KBM-7 (cell line): ENCODE measurements at places on chromosomes 11 and 22.

- DNase-seq = peak; percentile 48
These were observed 9.2 kb upstream of the IL10RA start for GRCh38 chr11:117977029-117977428.

DNA sequence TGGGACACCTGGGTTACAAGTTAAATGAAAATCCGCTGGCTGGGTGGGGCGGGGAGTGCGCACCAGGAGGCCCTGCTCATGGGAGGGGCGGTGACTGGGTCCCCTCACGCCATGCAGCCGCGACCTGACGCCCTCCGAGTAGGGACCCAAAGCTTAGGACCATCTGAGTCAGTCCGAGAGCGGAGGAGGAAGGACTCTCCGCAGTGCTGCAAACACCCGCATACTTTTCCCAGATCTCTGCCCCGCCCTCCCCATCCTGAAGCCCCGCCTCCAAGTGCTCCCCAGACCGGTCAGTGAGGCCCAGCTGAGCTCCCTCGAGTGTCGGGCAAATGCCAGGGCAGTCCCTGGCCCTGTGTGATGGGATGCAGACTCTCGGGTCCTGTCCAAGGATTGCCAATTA lies 6.6 kb upstream of the FLI1 start:
- no peak for DNase-seq

DNA sequence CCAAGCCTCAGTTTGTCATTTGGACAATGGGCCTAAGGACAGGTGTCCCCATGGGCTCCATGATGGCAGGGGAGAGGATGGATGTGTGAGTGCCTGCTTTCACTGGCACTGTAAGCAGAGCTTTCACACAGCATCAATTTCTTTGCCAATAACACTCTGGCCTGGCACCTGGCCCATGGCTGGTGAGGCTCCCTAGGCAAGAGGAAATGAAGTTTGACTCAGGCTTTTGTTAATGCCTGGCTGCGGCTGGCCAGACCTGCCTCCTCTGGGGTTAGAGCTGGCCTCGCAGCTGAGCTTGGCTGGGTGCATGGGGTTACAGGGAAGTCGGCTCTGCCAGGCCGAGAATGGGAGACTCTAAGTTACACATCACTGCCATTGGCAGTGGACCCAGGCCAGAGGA lies 30.0 kb upstream of the SEZ6L start:
- DNase-seq = no peak

DNA sequence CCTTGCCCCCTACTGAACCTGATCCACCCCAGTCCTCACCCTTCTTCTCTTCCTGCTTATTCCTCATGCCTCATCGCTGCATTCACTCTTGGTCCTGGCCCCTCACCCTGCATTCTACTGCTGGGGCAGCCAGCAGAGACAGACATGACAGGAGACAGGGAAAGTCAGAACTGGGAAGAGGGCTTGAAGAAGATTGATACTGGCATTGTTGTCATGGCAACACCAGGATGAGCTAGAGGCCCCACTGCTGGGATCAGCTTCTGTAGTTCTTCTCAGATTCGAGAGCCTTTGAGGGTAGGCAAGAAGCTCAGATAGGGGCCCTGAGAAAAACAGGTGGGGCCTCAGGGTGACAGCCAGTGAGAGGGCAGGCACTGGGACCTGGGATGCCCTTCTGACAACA lies 264.3 kb downstream of the MIAT start:
- DNase-seq = no peak

- no peak for DNase-seq
These were observed 152.2 kb upstream of the E2F8 start for GRCh38 chr11:19392847-19393518.

- DNase-seq = peak; percentile 55
These were observed 99.4 kb upstream of the BLID start for GRCh38 chr11:122215244-122215992.

DNA sequence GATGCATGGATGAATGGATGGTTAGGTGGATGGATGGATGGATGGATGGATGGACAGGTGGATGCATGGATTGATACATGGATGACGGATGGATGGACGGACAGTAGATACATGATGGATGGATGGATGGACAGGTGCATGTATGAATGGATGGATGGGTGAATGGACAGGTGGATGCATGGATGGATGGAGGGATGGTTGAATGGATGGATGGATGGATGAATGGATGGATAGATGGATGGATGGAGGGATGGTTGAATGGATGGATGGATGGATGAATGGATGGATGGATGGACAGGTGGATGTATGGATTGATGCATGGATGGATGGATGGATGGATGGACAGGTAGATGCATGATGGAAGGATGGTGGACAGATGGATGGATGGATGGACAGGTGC lies 51.7 kb downstream of the MACROD1 start:
- no peak for DNase-seq

DNA sequence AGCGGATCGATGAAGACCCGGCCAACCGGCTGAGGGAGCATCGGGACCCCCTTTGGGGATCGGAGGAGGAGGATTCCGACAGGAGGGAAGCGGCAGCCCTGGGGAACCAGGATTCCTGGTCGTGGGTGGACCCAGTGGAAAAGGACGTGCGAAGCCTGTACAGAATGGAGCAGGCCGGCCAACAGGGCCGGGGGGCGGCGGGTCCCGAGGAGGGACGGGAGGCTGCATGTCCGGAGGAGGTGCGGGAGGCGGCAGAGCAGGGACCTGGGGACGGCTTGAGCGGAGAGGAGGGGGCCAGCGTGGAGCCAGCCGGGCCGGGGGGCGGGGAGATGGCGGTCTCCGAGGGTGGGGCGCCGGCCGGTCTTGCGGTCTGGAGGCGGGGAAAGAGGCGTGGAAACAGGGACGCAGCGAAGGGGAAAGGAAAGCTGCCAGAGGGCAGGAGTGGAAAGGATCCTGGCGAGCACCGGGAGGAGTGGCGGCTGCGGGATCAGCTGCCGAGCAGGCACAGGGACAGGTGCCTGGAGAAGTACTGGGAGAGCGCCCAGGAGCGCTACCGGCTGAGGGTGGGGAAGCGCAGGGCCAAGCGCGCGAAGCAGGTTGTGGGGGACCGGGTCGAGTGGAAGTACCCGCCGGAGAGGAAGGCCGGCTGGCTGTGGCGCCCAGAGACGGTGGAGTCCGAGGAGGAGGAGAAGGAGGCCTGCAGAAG lies at the start of gene ANO5:
Gene ANO5, plus strand, starts transcription at position 444 of the 706 bp plus-strand sequence. CDS start 408 bp downstream, outside the sequence.
- peak; percentile 69 for DNase-seq

- DNase-seq = no peak
These were observed 8.0 kb downstream of the NEAT1 start for GRCh38 chr11:65430406-65431217.

DNA sequence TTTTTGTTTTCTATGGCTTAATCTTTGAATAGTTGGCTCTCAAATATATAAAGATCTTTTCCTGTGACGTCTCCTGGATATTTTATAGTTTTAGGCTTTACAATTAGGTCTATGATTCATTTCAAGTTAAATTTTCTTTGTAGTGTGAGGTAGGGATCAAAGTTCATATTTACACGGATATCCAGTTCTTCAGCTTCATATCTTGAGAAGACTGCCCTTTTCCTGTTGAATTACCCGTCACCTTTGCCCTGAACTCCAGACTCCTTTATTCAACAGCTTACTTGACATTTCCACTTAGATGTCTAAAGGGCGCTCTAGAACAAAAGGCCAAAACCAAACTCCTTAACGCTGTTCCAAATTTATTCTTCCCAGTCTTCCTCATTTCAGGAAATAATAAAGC lies 51.7 kb downstream of the TTC17 start:
- no peak for DNase-seq

GRCh38 chr11:119726585-119727522 lies 2.1 kb downstream of the NECTIN1 start:
- no peak for DNase-seq

DNA sequence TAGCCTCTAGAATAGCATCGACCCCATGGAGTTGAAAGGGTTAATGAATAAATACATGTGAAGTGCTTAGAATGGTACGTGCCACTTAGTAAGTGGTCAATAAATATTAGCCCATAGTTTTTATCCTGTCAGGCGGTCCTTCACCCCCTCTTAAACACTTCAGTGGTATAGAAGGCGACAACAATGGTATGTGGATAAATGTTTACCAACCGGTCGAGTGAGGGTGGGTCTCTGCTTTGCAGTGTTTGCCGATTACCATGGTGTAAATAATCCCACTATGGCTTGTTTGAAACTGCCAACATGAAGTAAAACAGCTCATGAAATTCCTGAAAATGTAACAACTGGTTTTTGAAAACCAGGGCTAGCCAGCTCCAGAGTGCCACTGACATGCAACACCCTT lies 541.2 kb downstream of the BUD13 start:
- no peak for DNase-seq

DNA sequence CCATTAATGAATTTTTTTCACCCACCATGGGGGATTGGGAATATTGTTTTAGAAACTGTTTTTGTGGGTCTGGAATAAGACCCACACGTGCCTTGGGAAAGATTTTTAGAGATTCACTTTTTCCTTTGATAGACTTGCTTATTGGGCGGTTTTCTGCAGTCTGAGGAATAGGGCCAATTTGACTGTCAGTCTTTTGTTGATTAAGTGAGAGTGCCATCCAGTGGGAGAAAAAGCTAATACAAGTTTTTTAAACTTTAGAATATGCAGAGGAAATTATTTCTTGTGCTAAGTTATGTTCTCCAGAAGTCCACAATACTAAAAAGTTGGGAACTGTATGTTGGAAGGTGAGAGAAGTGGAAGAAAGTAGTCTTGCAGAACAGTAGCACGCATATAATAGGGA lies 56.1 kb downstream of the PRMT3 start:
- peak; percentile 41 for DNase-seq

DNA sequence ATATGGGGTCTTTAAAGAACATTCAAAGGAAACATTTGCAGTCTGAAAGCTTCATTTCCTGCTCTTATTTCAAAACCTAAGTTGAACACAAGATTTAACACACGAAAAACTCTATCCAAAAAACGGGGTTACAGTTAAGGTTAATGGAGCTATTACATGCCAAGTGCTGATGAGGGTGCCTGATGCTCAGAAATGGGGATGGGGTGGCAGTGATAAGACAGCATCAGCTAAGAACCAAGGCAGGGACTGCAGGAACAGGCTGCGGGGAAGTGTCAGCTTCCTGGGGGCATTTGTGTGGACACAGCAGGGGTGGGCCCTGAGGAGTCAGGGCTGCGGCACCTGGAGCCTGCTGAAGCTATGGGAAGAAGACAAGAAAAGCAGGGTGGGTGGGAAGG lies 12.2 kb downstream of the DGCR2 start:
- DNase-seq = no peak

DNA sequence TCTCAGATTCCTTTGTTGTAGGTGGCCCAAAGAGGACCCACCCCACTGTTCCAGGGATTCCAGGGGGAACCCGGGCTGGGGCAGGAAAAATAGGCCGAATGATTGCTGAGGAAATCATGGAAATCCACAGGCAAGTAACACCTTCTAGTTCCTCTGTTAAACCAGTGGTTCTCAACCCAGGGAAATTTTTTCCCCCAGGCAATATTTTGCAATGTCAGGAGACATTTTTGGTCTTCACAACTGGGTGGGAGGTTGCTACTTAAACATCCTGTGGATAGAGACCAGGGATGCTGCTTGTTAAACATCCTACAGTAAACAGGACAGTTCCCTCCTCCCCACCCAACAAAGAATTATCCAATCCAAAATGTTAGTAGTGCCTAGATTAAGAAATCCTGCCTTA lies 84.7 kb downstream of the BTBD10 start:
- DNase-seq = no peak

GRCh38 chr11:76371170-76371569 lies 9.8 kb downstream of the THAP12 start:
- no peak for DNase-seq

- DNase-seq = peak; percentile 70
These were observed 783 bp upstream of the SLC35C1 start for GRCh38 chr11:45803971-45804760.

GRCh38 chr11:13972944-13973343 lies 10.4 kb downstream of the SPON1 start:
- no peak for DNase-seq

DNA sequence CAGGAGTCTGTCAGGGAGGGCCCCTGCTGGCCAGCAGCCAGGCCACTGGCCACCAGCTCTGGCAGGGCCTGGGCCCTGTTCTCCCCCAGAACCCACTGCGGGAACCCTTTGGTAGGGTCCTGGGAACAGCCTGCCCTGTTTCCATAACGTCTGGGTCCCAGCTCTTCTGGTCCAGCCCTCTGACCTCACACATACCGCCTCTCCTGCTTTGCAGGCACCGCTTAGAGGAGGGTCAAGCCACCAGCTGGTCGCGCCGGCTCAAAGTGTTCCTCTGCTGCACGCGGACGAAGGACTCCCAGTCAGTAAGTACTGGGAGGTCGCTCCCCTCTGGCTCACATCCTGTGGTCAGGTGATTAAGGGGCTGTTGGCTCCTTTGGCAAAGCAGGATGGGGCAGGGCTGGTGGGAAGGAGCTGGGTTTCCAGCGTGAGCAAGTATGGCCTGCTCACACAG lies 26.6 kb upstream of the MYRF start:
- DNase-seq = no peak

DNA sequence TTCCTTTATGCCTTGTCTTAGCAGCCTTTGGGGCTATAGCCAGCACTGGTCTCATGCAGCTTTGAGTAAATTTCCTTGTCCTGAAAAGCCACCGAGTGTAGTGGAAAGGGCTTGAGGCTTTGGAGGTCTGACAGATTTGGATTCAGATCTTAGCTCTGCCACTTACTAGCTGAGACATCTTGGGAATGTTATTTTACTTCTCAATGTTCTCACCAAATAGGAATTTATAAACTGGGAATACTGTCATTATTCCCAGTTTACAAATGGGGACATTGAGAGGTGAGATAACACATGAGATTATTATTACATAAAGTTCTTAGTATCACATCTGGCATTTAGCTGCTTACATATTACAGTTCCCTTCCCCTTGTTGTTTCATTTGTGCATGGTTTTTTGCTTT lies 95.5 kb downstream of the COMMD9 start:
- no peak for DNase-seq

DNA sequence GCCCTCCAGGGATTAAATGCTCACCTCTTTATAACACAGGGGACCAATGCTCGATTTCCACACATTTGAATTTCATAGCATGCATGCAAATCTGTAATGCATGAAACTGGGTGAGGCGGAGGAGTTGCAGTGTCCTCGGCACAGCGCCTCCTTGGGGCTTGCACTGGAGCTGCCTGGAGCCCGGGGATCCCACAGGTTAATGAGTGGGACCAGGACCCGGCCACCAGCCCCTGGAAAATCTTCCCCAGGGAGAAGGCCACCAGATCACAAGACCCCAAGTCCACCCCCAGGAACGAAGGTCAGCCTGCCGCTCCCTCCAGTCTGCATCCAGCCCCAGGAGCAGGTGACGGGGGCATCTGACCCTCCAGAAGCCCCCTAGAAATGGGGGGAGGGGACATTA lies 119.1 kb downstream of the MN1 start:
- DNase-seq = no peak
